BE2C (cell line): ENCODE measurements at places on chromosomes 3 and 15.

DNA sequence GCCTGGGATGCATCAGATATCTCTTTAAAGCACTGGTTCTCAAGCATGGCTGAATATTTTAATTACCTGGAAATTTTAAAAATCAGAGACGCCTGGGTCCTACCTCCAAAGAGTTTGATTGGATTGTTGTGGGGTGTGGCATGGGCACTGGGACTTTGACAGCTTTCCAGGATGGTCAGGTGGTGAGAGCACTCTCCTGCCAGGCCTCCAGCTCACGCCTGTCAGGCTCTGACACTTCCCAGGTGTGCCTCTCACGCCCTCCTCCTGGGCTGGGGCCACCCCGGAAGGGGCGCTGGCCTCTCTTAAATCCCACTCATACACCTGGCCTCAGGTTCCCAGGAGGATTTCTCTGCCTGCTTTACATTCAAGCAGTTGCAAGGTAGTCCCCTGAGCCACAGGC lies 48.5 kb downstream of the AMOTL2 start:
- DNase-seq = no peak

DNA sequence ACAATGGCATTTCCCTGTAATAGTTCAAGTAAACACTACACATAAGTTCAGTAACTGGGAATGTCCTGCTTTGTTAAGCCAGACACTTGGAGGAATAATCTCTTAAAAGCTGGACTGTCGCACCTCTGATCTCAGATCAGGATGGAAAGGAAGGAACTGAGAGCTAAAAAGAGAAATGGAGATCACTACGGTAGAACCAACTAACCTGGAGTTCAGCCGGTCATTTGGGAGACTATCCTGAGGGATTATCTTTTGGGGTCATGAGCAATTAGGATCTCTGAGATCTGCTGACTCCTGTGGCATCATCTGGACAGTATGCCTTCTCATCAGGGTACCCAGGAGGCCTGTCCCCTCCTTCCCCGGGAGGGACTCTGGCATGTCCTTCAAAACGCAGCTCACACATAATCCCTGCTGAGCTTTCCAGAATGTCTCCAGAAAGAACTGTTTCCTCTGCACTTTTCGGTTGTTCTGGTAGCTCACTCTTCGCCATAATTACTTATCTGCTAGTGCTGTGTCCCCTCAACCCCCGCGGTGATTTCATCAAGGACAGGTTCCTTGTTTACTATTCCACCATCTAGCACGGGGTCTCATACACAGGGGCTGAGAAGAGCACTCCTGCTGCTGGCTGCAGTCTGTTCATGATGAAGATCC lies 115.6 kb downstream of the SENP2 start:
- no peak for DNase-seq

DNA sequence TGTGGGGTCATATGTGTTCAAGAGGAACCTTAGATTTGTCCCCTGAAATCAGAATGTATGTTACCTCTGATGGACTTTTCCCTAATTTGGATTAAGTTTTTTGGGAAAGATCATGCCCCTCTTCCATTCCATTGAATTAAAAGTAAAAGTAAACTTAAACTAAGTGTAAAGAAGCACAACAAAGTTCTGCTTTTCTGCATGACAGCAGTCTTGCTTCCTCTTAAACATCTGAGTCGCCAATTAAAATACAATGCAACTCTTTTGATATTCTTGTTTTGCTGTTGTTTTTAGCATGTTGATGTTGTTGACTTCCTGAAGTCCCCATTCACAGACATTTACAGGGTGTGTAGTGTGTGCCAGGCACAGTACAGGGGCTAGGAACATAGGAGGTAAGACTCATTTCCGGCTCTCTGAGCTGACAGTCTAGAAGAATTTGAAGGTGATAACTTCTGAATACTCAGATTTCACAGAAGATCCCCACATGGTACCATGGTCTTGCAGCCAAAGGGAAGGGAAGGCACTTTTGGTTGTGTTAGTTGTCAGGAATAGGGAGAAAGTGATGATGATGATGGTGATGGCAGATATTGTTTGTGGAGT lies 45.0 kb downstream of the USP13 start:
- DNase-seq = no peak

DNA sequence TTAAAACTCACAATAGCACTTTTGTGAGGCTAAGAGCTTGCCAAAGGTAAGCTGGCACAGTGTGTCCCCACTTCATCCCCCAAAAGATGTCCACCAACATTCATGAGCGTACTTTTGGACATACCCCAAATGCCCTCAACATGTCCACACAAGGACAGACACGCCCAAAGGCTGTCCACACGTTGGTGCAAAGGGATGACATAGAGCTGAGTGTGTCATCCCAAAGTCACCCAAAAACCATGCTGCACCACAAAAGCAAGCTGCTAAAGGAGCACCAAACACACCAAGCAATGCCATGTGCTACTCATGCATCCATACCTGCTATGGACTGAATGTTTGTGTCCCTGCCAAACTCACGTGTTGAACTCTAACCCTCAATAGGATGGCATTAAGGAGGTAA lies 57.9 kb downstream of the KLF13 start:
- DNase-seq = no peak

- DNase-seq = no peak
These were observed 512.1 kb upstream of the ROBO2 start for GRCh38 chr3:76527773-76528172.
